ENCODE measurements at places on chromosomes 2 and 18. TPM values are rescaled to one million over a fixed set of nuclear protein-coding genes. Genes with fewer than 3 reads are reported as not detected.

GRCh38 chr2:31269087-31269486, 35.1 kb downstream of the EHD3 start:
- DNase-seq: no peak

DNA sequence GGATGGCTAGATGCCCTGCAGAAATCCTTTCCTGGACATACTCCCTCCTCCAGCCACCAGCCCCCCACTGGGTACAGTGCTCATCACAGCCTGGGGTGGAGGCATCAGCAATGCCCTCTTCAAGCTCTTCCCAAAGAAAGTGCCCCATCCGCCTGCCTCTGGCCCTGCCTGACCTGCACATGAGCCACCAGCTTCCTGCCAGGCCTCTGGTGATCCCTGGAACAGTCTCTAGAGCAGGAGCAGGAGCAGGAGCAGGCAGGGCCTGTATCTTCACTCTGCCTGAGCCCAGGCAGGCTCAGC, 54.1 kb upstream of the CAB39 start:
- DNase-seq: no peak

- peak; percentile 17 for DNase-seq
These were observed 304.7 kb downstream of the FBXO15 start for GRCh38 chr18:73842795-73843394.

DNA sequence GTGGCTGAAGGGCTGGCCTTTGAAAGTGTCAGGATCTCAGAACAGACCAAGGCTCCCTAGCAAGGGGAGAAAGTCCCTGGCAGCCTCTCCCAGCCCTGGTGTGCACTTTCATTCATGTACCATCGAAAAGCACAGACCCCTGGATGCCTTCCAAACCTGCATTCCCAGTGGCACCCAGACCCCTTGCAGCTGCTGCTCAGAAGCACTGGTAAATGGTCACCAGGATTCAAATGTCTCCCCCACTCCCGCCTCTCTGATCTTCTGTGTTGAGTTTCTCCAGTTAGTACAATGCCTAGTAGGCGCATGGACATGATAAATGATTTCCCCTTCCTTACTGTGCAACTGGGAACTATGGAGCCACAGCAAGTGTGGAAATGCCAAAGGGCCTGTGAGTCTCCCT, 180.0 kb downstream of the GLI2 start:
- no peak for DNase-seq

GRCh38 chr2:205451901-205452512, 230.3 kb upstream of the NRP2 start:
- no peak for DNase-seq

The HMSD gene
- total RNA-seq: 0.20 TPM

- DNase-seq: no peak
These were observed 209.5 kb downstream of the DYSF start for GRCh38 chr2:71662665-71663394.

GRCh38 chr2:232925153-232925820, 55.2 kb downstream of the SNORC start:
- peak; percentile 13 for DNase-seq
